ENCODE measurements at places on chromosomes 16 and 17.

GRCh38 chr17:73227944-73228343 is 33.7 kb downstream of the CPSF4L start:
- no peak for DNase-seq

- DNase-seq, result no peak
These were observed 24.9 kb upstream of the BEAN1 start for GRCh38 chr16:66402166-66402565.

DNA sequence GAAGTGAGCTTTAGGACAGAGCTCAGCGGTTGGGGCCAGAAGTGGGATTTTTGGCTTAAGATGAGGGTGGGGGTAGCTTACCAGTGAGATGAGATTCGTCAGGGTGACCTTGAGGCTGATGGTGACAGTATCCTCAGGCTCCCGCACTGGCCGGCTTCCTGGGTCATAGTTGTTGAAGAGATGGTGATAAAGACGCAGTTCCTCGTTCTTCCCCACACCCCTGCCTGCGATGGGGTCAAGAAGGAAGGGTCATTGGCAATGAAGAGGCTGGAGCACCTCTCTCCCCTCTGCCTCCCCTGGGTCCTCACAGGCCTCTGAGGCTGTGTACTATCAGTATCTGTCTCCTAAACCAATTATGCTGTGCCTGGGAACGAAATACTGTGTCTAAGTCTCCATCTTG is 358 bp downstream of the CHRNE start:
- DNase-seq, result no peak

GRCh38 chr16:67666559-67667452 is at the start of the genes C16orf86 and ENKD1:
TSS of gene C16orf86 (plus strand) at chr16:67666814. CDS start at chr16:67666971, 157 bp downstream.
TSS of gene ENKD1 (minus strand) at chr16:67666750. CDS start at chr16:67666442, 308 bp downstream.
- peak; percentile 86 for DNase-seq

DNA sequence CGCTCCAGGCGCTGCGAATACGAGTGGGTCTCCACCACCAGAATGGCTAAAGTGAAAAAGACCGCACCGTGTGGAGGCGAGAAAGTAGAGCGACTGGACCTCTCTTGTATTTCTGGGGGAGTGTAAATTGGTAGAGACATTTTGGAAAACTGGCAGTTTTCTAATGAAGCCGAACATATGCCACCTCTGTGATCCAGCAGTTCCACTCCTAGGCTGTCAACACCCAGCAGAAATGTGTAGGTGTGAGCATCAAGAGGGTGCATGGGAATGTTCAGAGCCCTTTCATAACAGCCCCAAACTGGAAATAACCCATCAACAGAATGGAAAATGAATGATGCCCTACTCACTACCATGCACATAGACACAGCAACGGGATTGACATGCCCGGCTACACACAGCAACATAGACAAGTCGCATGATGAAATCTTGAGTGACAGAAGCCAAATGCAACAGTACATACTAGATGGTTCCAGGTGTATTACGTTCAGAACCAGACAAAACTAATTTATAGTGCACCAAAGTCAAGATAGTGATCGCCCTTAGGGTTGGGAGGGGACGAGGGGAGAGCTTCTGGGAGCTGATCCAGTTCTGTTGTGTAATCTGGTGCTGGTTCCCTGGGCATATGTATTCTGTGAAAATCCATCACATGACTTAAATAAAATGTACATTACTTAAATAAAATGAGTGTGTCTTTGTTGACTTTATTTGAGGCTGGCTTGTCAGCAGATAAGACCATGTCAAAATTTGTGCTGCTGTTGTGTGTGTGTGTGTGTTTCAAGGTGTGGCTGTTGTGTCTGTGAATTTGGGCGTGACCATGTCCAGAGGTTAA is 877 bp upstream of the BCL7C start:
- DNase-seq, result no peak

DNA sequence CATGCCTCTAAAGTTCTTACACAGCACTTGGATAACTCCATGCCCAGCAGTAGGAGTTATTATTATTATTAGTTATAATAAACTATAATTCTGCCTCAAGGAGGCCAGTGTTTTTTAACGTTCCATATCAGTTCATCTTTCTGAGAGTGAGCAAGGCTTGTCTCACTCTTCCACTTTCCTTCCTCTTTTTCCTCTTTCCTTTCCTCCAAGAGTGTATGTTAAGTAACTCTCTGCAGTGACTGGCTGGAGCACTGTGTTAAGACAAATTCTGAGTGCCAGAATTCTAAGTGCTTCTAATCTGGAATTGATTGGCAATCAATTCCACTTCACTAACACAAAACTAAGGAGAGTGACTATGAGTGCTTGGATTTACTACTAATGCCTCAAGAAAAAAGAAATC is 16.4 kb downstream of the CLEC19A start:
- no peak for DNase-seq

DNA sequence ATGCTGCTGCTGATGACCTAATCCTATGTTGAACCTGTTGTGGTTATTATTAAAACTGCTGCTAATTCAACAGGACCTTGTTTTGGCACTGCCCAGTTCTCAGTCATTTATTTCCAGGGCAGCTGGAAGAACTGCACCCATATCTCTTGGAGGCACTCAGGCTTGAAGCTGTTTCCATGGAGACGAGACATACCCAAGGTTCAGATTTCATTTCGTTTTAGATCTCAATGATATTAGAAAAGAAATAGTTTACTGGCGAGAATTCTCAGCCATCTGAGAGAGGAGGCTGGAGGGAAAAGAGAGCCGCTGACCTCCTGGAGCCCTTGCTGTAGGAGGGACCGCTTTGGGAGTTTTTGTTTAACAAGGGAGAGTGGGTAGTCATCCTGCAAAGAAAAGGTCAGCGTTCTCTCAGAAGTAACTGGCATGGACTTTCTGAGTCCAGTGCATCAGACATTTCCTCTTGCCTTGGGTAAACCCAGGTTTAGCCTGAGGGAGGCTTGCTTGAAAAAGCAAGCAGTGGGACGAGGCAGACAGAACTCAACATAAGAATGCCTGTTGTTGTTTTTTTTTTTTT is 75.4 kb downstream of the YPEL2 start:
- no peak for DNase-seq

- no peak for DNase-seq
These were observed 15.2 kb upstream of the HERPUD1 start for GRCh38 chr16:56916571-56917403.

DNA sequence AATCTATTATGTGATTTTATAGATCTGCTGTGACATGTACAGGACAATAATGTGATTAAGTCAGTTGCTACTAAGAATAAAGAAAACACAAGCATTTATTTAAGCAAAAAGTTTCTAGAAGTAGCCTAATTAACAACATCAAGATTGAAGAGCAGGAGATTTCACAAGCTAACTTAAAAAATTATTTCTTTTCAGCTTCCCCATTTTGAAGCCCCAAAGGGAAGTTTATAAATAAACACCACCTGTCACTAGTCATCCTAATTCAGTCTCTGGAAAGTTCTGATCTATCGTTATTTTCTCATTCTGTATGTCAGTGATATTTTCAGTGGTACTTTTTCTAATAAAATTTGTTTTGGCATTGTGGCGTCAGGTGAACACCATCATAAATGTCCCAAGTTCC is 8.3 kb downstream of the CAPNS2 start:
- DNase-seq, result no peak

DNA sequence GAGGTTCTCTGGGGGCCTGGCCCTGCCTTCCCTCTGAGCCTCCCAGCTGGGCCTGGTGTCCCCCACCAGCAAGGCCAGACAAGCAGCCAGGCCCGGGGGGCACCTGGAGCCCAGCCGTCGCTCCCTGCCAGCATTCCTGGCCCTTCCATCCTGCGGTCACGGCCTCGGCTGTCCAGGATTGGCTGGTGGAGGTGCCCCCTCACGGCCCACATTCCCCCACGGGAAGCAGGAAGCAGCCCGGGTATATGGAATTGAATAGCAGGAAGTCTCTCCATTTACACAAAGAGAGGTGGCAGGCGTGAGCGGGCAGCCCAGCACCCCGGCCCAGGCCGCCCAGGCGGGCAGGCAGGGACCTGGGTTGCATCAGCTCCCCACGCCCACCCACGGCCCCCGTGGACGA is 14.5 kb downstream of the TRAF7 start:
- no peak for DNase-seq

- no peak for DNase-seq
These were observed 21.9 kb upstream of the ZC3H18 start for GRCh38 chr16:88548131-88548874.

All from HL-60 (cell line).